Stimulated activated CD8-positive, alpha-beta memory T cell treated with anti-CD3 and anti-CD28 coated beads, Interleukin-12 subunit alpha, Interleukin-12 subunit beta, amount 100 ng/mL, for 1 hour (primary cell): ENCODE measurements at places on chromosomes 16 and 17.

DNA sequence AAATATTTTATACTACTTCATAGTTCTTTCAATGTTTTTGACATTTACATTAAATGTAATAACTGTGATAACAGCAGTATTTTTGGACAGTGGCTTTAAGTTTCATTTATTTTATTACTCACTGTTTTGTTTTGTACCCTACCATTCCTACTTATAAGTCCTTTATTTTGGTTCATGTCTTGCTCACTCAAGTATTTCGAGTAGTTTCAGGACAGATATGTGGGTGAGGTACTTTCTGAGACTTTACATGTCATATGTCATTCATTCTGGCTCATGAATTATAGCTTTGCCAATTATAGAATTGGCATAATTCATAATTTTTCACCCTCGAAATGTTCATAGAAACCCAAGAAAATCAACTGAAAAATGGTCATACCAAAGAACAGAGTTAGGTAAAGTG lies 44.4 kb downstream of the PIK3R5 start:
- no peak for DNase-seq

- DNase-seq = no peak
Measured at GRCh38 chr16:81494434-81494806, 49.8 kb downstream of the CMIP start.

DNA sequence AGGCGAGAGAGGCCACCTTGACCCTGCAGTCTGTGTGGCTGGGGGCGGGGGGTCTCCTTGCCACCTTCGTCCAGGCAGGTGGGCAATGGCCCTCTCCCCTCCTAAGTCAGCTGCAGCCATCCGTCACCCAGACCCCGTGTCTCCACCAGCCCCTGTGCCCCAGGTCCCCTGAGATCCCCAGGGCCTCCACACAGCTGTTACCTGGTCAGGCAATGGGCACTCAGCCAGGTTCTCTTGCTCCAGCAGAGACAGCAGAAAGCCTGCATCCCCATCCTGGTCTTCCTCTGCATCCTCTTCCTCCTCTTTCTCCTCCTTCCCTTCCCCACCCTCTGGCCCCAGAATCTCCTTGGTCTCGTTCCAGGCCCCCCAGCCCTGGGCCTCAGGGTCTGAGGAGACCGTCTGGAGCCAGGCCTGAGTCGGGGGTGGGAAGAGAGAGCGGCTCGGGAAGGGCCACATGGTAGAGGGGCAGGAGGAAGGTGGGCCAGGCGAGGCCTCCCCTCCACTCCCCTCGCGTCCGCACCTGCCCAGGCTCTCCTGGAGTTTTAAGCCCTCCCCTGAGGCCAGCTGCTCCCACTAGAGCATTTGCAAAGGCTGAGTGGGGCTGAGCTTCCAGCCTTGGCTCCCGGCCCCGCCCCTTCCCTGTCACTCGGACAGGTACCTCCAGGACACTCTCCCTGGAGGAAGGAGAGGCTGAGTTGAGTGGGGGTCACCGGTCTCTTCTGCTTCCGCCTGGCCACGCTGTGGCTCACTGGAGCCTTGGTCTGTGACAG lies at the start of gene PABPN1L:
PABPN1L (minus strand) TSS at position 510 of the 770 bp plus-strand sequence; CDS start at position 456, 54 bp downstream.
- no peak for DNase-seq

- DNase-seq = no peak
Measured at GRCh38 chr16:85709766-85710585, 21.2 kb upstream of the GINS2 start.

GRCh38 chr16:87344931-87345631 lies 27.9 kb upstream of the C16orf95 start:
- peak; percentile 15 for DNase-seq
